Right lobe of liver (tissue), 6 donors: ENCODE measurements at places on chromosomes 12 and 14. TPM values are rescaled to one million over a fixed set of nuclear protein-coding genes. Genes with fewer than 3 reads are reported as not detected.

The DENND5B gene
- 16.4 TPM for total RNA-seq

The KLRG1 gene
- total RNA-seq = 2.7 TPM

The PLEKHD1 gene
- total RNA-seq = not detected

The KLRK1 gene
- 0.86 TPM for total RNA-seq

The P3H3 gene
- 2.1 TPM for total RNA-seq

GRCh38 chr12:127811988-127812387 lies 455.0 kb upstream of the TMEM132C start:
- H3K4me1 ChIP-seq = no peaks in the 10 kb centered on the region
- H3K27me3 ChIP-seq = no peaks in the 10 kb centered on the region
- no peak overlapping the region for H3K4me3 ChIP-seq
- no peaks in the 10 kb centered on the region for H3K36me3 ChIP-seq
- DNase-seq = no peak
- no peak overlapping the region for H3K27ac ChIP-seq

- no peak overlapping the region for H3K27ac ChIP-seq
- no peaks in the 10 kb centered on the region for H3K4me1 ChIP-seq
- no peak overlapping the region for H3K4me3 ChIP-seq
Measured at GRCh38 chr12:126950266-126950665, 1316.7 kb upstream of the TMEM132C start.

DNA sequence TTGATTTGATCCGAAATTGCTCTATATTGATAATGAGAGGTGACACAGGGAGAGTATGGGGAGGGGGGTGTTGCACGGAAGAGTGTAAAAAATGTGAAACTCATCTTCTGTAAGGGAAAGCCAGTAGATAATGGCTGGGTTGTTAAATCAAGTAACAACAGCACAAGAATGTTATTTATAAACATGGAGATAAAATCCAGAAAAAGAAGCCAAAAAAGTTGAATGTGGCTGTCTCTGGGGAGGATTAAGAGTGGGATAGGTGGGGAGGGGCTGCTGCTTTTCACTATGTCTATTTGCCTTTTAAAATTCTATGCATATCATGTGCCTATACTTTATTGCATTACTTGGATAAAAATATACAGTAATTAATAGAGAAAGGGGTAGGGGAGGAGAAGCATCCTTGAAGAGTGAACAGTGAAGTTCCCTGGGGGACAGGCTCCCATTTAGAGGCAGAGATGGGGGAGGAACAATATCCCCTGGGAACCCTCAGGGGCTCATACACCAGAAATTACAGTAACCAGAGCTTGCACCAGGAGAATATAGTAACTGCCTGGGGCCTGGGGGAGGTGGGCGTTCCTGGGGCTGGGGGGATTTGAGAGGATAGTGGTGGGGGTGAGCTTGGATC lies 39.2 kb upstream of the ANKRD9 start:
- no peaks in the 10 kb centered on the region for H3K4me1 ChIP-seq
- DNase-seq = no peak
- H3K36me3 ChIP-seq = no peaks in the 10 kb centered on the region
- H3K27me3 ChIP-seq = peaks cover 9% of the 10 kb centered on the region
- H3K27ac ChIP-seq = no peak overlapping the region
- no peak overlapping the region for H3K4me3 ChIP-seq

DNA sequence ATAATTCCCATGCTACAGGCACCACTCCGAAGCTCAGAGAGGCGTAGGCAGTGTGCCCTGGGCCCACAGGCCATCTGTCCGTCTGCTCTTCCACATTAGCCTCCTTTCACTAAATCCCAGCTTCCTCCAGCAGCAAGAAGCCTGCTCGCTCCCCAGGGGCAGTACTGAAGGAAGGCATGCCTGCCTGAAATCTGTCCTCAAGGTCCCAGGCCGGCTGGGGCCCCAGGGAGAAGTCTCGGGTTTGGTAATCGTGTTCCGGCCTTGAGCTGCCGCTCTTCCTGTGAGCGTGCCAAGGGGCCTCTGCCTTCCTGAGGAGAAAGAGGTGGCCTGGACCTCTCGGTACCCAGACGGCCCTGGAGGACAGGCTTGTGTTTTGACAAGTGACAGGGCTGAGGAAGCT lies 15.2 kb upstream of the DLK1 start:
- DNase-seq = no peak
- H3K27me3 ChIP-seq = no peaks in the 10 kb centered on the region
- no peak overlapping the region for H3K27ac ChIP-seq
- H3K36me3 ChIP-seq = no peaks in the 10 kb centered on the region
- H3K4me1 ChIP-seq = no peaks in the 10 kb centered on the region

DNA sequence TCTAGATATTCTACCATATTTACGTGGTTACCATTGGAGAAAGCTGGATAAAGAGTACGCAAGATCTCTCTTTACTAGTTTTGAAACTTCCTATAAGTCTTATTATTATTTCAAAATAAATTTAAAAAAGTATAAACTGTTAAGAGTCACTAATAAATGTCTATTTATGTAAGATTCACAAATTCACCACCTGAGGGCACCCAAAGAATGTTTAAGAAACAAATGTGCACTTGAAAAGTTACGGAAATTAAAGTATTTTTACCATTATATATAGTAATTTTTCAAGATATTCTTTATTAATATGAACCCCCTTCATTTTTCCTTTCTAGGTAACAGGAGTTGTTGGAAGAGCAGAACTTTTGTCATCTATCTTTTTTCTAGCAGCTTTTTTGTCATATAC lies 11.9 kb downstream of the TMTC3 start:
- H3K27me3 ChIP-seq = no peaks in the 10 kb centered on the region
- no peak for DNase-seq
- H3K27ac ChIP-seq = no peak overlapping the region
- H3K36me3 ChIP-seq = no peaks in the 10 kb centered on the region
- H3K4me1 ChIP-seq = no peaks in the 10 kb centered on the region
- no peak overlapping the region for H3K4me3 ChIP-seq

DNA sequence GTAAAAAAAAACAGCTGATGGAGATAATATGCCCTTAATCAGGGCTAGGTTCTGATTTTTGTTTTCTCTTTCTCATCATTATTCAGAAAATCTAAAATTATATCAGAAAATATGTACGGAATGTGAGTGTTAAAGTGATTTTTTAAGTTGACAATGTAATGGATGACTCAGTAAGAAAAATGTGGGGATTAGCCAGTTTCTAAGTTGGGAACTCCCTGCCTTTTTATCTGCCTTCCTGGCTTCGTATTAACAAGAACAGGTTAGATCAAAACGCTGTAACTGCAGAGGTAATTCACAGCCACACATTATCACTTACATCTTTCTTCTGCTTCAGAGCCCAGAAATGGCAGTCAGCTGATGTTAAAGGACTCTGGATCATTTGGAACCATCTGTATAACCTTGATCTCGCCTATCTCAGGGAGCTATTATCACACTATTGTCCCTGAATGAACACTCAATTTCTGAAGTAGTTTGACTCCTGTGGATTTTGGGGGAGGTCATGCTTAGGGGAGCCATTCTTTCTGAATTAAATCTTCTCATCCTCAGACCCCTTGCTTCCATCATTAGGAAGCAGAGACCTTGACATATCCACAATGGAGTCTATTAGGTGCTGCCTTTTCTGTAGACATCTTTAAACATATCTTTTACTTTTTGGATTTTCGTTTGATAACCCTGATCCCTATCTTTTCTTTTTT lies 135.7 kb upstream of the SLC16A7 start:
- DNase-seq = no peak
- H3K4me3 ChIP-seq = no peak overlapping the region
- H3K27me3 ChIP-seq = no peaks in the 10 kb centered on the region
- H3K36me3 ChIP-seq = no peaks in the 10 kb centered on the region
- no peak overlapping the region for H3K27ac ChIP-seq

- H3K27ac ChIP-seq = no peak overlapping the region
- H3K36me3 ChIP-seq = no peaks in the 10 kb centered on the region
- no peaks in the 10 kb centered on the region for H3K27me3 ChIP-seq
- no peak for DNase-seq
Measured at GRCh38 chr14:69848903-69849391, 30.3 kb upstream of the SMOC1 start.

DNA sequence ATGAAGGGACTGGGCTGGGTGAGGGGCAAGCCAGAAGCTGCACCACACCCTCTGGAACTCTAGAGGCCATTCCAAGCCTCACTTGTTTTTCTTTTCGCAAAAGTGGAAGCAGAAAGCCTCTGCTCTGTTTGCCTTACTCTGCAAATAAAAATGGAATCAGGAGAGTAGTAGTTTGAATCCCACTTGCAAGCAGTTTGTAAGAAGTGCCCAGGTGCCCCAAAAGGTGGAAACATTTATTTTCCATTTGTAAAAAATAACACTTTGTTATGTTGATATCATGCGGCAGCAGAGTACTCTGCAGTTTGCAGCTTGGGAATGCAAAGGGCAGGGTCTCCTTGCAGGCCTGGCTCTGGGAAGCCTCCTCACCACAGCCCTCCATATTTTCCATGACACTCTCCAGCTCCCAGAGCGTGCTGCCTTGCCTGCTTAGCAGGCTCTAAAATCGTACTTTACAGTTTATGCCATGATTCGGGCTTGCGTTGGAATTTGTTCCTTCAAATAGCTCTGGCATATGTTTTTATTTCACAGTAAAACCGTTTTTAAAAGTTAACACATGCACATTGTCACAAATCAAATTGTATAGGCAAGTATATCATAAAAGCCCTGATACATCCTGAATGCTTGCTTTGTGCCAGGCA lies 20.0 kb downstream of the TUNAR start:
- H3K27me3 ChIP-seq = no peaks in the 10 kb centered on the region
- no peaks in the 10 kb centered on the region for H3K4me1 ChIP-seq
- DNase-seq = no peak
- H3K4me3 ChIP-seq = no peak overlapping the region

- DNase-seq = no peak
- no peaks in the 10 kb centered on the region for H3K4me1 ChIP-seq
- H3K27ac ChIP-seq = no peak overlapping the region
- no peak overlapping the region for H3K4me3 ChIP-seq
- H3K36me3 ChIP-seq = no peaks in the 10 kb centered on the region
Measured at GRCh38 chr12:114371733-114372132, 34.2 kb downstream of the TBX5 start.

DNA sequence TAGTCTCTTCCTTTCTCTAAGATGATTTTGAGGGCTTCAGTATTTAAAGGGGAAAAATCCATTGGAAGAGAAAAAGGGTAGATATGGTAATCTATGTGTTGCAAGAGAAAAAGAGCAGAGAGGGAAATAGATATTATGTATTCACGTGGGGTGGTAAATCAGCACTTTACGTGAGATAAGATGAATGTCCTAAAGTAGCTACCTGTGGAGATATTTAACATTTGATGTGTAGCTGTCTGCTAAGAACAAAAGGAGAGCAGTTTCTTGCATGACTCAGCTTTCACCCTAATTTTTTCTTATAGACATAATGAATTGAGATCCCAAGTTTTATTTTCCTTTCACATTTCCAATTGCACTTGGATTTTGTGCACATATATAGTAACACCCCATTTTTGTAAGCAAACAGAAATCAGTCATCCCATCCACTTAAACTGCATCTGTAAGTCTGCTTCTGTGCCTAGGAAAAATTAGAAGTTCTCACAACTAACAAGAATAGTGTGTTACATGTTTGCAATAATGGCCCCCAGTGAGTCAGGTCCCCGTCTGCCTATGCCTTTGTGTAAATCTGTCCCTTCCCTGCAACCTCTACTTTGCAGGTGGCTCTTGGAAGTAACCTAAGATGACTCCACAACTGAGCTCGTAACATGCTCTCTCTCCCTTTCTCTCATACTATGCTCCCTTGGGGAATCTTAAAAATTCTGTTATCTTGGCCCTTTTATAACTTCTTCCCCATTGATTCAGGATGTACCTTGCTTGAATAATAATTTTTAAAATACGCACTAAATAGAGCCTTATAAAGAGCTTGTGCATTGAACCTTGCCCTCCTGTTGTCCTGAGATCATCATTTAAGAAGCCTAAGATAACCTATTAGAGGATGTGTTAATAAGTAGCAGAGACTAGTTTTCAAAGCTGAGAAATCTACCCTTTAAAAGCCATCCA lies 3.7 kb downstream of the TMTC3 start:
- no peak overlapping the region for H3K27ac ChIP-seq
- H3K4me1 ChIP-seq = no peaks in the 10 kb centered on the region
- H3K4me3 ChIP-seq = no peak overlapping the region
- no peaks in the 10 kb centered on the region for H3K27me3 ChIP-seq

DNA sequence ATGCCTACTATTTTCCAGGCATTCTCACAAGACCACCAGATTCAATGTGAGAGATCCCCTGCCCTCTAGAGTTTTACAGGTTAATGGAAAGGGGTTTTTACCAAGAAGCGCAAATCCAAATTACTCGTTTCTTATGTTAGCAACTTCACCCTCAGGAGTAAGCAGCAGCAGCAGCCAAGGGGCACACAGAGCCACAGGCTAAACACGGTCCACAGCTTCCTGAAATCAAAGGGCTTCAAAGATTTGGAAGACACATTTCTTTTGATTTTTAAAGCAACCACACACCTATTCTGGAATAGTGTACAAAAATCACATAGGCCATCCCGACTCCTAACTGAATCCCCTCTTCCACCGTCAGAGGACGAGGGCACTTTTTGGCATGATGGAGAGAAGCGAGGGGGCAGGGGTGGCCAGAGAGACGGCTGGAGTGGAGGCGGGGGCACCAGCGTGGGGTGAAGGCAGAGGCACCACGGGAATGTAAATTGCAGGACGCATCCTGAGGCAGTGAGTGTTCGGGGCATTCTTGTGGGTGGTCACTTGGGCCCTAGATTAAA lies 107.0 kb downstream of the ARF6 start:
- no peak overlapping the region for H3K4me3 ChIP-seq
- no peak for DNase-seq
- no peaks in the 10 kb centered on the region for H3K4me1 ChIP-seq
- no peaks in the 10 kb centered on the region for H3K27me3 ChIP-seq
- H3K27ac ChIP-seq = peak overlapping the region; percentile 90
- no peaks in the 10 kb centered on the region for H3K36me3 ChIP-seq

- H3K36me3 ChIP-seq = no peaks in the 10 kb centered on the region
- no peak for DNase-seq
- H3K4me3 ChIP-seq = no peak overlapping the region
- H3K4me1 ChIP-seq = no peaks in the 10 kb centered on the region
Measured at GRCh38 chr12:91482231-91482630, 299.6 kb upstream of the DCN start.

- no peak for DNase-seq
- no peaks in the 10 kb centered on the region for H3K27me3 ChIP-seq
- H3K27ac ChIP-seq = no peak overlapping the region
- H3K36me3 ChIP-seq = no peaks in the 10 kb centered on the region
- no peak overlapping the region for H3K4me3 ChIP-seq
- no peaks in the 10 kb centered on the region for H3K4me1 ChIP-seq
Measured at GRCh38 chr14:101253948-101254347, 307.3 kb upstream of the DIO3 start.
